AG09309 (cell line): ENCODE measurements at places on chromosomes 5 and 9.

GRCh38 chr5:157469687-157470086 lies 9.7 kb downstream of the NIPAL4 start:
- DNase-seq = peak; percentile 27

- no peak for DNase-seq
Measured at GRCh38 chr5:22892441-22892840, 39.3 kb upstream of the CDH12 start.

GRCh38 chr5:75262271-75262670 lies 25.6 kb upstream of the ANKRD31 start:
- DNase-seq = no peak

- no peak for DNase-seq
Measured at GRCh38 chr9:109857336-109857735, 77.3 kb downstream of the PALM2AKAP2 start.

DNA sequence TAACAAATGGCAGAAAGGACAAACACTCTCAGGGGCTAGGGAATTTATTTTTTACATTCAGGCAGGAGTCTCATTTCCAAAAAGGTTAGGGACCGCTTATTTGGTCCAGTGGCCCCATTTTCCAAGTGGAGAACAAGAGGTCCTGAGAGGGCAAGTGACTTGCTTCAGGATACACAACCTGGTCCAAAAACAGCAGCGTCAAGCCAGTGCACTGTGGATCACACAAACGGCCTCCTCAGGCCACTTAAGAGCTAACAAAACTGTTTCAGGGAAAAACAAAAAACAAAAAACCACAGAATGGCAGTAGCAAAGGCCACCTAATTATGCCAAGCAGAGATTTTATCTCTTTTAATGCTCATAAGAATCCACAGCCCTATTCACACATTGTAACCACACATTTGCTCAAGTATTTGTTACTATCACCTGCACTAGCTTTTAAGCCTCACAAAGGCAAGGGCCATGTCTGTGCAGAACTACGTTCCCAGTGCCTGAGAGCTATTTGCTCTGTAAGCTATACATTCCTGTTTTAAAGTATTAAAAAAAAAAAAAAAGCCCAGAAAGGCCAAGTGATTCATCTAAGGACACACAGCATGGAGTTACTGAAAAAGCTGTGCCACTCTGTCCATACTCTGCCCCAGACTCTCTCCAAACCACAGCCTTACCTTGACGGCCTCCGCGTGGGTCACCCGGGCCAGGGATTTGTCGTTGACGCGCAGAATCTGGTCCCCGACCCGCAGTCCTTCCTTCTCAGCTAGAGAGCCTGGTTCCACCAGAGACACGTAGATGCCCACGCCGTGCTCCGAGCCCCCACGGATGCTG lies 1.5 kb downstream of the WHRN start:
- DNase-seq = no peak

DNA sequence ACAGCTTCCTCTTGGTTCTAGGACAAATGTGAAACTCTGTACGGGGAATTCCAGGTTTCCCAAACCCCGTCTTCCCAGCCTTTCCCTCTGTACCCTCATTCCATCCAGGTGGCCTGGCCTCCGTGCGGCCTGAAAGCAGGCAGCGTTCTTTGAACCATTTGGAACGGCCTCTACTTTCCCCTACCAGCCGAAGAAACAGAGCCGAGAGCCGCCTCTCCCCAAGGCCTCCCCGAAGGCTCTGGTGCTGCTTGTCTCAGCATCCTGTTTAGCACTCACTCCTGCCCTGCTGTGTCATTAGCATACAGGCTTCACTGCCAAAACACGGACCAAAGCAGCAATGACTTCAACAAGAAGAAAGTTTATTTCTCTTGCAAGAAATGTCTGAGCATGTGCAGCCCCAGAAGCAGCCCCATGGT lies 137.7 kb downstream of the HSD17B3 start:
- DNase-seq = no peak

GRCh38 chr5:32317041-32317440 lies 4.3 kb upstream of the MTMR12 start:
- DNase-seq = no peak

GRCh38 chr9:135268031-135268430 lies 180.6 kb downstream of the OLFM1 start:
- DNase-seq = no peak

DNA sequence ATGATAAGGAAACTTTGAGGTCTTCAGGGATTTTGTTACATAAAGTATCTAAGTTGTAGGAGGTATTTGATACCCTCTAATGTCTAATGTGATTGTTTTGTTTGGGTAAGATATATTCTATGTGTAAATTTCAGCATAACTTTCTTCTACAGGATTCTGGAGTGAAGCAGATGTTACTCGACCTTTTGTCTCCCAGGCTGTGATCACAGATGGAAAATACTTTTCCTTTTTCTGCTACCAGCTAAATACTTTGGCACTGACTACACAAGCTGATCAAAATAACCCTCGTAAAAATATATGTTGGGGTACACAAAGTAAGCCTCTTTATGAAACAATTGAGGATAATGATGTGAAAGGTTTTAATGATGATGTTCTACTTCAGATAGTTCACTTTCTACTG lies 6.0 kb downstream of the MRPS30 start:
- DNase-seq = no peak

GRCh38 chr5:166772770-166773169 lies 1518.7 kb upstream of the WWC1 start:
- no peak for DNase-seq

DNA sequence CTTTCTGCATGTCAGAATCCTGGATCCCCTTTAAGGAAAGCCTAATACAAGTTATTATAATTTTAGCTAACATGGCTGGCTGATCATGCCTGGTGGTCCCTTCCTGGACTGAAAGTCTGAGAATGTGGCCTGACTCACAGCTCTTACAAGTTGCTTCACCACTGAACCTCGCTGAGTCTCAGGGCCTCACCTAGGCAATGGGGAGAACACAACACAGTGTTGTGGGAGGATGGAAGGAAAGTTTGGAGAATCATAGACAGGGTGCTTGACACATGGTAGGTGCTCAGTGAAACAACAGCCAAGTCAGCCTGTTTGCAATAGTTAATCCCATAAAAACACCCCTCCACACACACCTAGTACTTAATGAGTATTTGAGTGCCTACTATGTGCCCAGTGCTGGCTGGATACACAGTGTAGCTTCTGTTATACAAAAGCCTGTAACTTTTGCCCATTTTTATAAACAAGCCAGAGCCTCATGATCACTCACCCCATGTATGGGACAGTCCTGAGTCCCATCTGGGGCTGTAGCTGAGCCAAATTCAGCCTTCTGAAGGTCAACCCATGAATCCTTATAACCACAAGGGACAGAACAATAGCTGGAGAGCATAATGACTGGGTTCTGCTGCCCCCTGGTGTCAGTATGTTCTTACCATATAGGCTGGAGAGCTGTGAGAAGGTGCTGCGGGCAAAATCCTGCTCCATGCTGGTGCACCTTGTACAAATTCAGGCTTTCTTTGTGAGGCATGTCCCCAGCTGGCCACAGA lies 3.9 kb downstream of the ACSL6 start:
- peak; percentile 52 for DNase-seq

DNA sequence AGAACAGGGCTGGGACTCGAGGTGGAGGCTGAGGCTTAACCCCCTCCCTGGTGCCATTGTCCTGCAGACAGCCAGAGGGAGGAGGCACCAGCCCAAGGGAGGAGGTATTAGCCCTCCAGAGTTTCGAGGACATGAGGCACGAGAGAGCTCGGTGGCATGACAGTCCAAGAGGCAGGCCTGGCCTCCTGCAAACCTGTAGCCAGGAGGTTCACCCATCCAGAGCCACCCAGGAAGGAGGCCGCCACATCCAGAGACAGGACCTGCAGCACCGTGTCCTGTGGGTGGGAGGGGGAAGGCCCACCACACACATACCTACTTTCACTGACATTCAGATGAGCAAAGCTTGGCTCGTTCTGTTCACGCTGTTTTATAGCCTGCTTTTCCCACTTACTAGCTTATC lies 75.2 kb upstream of the ADAMTS2 start:
- DNase-seq = no peak

DNA sequence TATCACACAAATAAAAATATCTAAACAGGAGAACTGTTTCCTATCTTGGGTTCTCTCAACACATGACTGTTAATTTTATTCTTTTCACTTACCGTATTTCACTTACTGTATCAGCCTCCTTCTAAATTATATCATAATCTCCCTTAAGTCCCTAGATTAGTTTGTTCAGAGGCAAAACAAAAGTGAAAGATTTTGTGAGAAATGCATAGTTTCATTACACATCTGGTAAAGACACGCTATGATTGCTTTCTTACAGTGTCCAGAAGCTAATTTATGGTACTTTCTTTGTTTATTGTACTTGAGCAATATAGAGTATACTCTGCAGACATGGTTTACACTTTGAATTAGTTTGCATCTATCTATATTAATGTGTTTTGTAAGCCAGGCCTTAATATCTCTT lies 159.7 kb upstream of the TLX3 start:
- DNase-seq = no peak

- peak; percentile 39 for DNase-seq
Measured at GRCh38 chr5:134577796-134578577, 52.5 kb downstream of the JADE2 start.

- no peak for DNase-seq
Measured at GRCh38 chr5:10563110-10563944, 543 bp upstream of the ANKRD33B start.

GRCh38 chr5:157925786-157926671 lies 67.1 kb upstream of the CLINT1 start:
- no peak for DNase-seq

GRCh38 chr5:76723266-76723665 lies 7.3 kb downstream of the F2R start:
- no peak for DNase-seq

DNA sequence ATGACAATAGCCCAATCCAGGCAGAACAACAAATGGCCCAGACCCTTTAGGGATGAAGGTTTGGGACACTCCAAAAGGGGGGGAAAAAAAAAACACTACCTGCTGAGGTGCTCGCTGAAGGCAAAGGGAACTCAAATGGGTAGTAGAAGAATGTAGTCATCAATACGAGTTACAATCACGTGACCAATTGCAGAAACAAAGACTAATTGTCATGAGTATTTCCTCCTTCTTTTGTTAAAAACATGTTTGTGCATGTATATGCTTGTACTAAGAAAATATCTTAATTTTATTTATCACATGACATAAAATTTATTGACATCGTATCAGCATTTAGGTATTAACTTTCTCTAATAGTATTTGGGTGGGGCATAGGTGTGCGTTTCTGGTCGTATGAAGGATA lies 743.5 kb downstream of the DNAH5 start:
- no peak for DNase-seq

DNA sequence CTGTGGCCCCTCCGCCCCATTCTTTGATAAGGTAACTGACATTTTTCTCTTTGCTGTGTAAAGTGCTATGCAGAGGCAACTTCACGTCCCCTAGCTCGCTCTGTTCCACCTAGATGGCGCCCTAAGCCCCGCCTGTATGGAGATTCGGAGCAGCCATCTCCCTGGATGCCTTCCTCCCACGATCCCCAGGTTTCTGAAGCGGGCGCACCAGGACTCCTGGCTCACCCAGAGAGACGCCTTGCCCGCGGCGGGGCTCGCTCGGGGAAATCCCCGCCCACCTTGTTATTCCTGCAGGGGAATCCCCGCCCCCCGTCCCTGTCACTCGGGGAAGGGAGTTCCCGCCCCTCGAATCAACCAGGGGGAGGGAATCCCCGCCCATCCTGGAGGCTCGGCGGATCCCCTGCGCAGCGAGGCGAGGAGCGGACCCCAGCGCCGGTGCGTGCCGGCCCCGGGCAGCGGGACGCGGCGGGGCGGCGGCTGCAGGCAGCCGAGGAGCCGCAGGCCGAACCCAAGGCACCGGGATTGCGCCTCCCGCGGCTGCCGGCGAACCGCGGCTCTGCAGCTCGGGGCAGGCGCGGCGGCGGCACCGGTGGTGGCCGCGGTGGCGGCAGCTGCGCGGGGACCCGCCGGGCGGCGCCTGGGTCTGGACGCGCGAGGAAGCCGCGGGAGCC lies at the start of gene PDZD2:
PDZD2 (plus strand) TSS at position 384 of the 671 bp plus-strand sequence.
- DNase-seq = peak; percentile 8

DNA sequence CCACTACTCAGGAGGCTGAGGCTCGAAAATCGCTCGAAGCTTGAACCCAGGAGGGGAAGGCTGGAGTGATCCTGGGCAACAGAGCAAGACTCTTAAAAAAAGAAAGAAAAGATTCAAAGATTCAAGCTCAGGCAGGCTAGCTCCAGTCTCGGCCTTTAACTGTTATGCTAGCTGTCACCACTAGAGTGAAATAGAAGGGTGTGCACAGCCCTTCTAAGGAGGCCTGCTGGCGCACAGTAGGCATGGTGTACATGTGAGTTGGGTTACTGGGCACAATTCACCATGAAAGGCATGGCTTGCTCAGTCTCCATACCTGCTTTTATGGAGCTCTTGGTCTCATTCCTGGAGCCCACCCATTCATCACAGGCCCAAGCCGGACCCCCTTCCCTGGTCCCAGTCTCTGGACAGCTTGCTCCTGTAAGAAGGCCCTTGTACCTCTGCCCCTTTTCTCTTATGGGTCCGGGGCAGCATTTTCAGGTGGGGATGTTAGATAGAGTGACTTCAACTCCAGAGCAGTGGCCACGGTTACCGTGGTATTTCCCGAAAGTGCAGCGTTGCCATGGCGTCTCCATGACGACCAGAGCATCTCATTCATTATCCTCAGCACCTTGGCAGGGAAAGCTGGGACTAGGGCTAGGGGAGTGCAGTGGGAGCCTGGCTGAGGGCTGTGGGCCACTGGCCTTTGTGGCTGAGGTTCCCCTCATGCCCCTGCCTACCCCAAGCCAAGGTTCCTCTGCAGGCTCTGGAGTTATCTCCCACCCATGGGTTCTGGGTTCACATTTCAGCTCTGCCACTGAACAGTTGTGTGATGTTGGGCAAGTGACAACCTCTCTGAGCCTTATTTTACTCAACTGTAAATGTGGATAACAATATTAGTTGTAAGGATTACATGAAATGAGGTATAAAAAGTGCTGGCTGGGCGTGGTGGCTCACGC lies 5.7 kb downstream of the NDST1 start:
- DNase-seq = no peak

GRCh38 chr5:72330712-72331111 lies 10.5 kb downstream of the PTCD2 start:
- DNase-seq = no peak

DNA sequence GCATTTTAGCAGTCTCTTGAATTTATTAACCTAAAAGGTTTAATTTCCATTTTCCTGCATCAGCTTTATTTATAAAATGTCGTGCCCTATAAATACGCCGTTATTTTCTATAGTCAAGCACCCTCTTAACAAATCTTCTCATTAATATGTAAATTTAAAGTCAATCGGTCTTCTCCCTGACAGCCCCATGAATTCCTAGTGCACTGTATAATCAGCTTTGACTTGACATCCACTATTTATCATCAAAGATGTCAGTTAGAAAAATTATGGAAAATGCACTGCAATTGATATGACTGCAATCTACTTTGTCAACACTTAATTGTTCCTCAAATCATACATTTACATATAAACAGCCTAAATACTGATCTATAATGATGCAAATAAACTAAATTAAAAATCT lies 83.4 kb downstream of the AP3B1 start:
- DNase-seq = no peak

DNA sequence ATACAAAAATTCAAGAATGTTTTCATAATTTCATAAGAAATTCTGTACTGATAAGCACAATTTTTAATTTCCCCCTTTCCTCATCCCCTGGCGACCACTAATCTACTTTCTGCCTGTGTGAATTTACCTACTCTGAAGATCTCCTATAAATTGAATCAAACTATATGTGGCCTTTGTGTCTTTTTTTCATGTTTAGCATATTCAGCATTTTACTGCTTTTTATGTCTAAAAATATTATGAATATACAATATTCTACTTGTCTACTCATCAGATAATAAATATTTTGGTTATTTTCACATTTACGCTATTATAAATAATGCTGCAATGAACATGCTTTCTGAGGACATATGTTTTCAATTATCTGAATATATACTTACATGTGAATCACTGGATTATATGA lies 144.8 kb downstream of the CYLC2 start:
- DNase-seq = no peak

GRCh38 chr9:75847085-75847484 lies 43.4 kb upstream of the PCSK5 start:
- DNase-seq = no peak
